ENCODE measurements at places on chromosomes 12 and 14.
A peak's percentile ranks its signal among the peaks of the same experiment; 100 is the strongest.

DNA sequence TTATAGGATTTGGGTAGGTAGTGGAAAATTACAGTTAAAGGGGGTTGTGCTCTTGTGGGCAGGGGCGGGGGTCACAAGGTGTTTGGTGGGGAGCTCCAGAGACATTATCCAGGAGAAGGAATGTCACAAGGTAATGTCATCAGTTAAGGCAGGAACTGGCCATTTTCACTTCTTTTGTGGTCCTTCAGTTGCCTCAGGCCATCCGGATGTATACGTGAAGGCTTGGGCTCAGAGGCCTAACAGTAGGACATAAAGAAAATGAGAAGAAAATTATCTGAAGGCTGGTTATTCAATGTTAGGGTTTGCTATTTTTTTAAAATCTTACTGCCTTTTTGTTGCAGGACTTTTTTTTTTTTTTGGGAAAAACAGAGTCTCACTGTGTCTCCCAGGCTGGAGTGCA, 2.5 kb upstream of the PSEN1 start:
- no peak for DNase-seq

DNA sequence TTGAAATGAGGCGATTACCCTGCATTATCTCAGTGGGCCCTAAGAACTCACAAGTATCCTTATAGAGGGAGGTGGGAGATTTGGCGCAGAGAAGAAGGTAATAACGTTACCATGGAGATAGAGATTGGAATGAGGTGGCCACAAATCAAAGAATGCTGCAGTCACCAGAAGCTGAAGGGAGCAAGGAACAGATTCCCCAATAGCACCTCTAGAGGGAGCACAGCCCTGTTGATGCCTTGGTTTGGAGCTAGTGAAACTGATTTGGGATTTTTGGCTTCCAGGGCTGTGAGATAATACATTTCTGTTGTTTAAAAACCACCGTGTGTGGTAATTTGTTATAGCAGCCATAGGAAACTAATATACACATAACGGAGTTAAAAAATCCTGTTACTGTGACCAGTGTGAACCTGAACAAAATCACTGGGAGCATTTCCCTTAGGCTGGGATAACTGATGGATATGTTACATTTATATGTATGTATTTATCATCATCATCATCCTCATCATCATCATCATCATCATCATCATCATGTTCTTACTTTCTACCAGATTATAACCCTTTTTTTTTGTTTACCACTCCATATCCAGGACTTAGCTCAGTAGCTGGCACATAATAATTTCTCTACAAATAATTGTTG, 100.3 kb downstream of the LIN7A start:
- DNase-seq = peak; percentile 28

DNA sequence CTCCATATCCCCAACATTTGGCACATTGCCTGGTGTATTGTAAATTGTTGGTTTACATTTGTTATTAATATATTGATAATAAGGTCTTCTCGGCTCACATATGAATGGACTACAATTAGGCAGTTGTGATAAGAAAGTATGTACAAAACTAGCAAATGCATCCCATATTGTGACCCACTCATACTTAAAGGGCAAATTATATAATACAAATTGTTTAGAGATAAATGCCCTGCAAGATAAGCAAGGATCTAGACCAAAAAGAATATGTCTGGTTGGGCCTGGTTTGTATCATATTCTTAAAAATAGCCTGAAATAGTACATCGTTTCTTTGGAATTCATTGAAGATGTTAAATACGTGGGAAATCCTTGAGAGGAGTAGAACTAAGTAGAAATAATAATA, 151.3 kb downstream of the CNTN1 start:
- DNase-seq = no peak

GRCh38 chr14:31568161-31568560, 7.0 kb downstream of the NUBPL start:
- no peak for DNase-seq

- no peak for DNase-seq
Observed at GRCh38 chr12:92493816-92494215, 209.0 kb upstream of the PLEKHG7 start.

GRCh38 chr14:70340002-70340401, 19.5 kb downstream of the COX16 start:
- DNase-seq = no peak

GRCh38 chr12:2460051-2460670, 334.6 kb upstream of the FKBP4 start:
- DNase-seq = no peak

DNA sequence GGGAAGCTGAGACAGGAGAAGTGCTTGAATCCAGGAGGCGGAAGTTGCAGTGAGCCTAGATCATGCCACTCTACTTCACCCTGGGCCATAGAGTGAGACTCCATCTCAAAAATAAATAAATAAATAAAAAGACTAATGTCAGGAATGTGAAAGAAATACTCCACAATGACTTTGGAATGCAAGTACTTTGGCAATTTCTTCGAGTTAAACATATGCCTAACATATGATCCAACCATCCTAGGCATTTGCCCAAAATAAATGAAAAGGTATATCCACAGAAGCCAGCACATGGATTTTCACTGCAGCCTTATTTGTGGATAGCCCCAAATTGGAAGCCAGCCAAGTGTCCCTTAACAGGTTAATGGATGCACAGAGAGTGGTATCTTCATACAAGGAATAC, 357.9 kb upstream of the TMEM132C start:
- DNase-seq = no peak

GRCh38 chr14:88044444-88044758, 39.5 kb downstream of the GPR65 start:
- DNase-seq = no peak

- no peak for DNase-seq
Observed at GRCh38 chr12:113820842-113821241, 145.3 kb downstream of the RBM19 start.

Data from HS-5 (cell line).